PC-9 (cell line): ENCODE measurements at places on chromosomes 1 and 21.

DNA sequence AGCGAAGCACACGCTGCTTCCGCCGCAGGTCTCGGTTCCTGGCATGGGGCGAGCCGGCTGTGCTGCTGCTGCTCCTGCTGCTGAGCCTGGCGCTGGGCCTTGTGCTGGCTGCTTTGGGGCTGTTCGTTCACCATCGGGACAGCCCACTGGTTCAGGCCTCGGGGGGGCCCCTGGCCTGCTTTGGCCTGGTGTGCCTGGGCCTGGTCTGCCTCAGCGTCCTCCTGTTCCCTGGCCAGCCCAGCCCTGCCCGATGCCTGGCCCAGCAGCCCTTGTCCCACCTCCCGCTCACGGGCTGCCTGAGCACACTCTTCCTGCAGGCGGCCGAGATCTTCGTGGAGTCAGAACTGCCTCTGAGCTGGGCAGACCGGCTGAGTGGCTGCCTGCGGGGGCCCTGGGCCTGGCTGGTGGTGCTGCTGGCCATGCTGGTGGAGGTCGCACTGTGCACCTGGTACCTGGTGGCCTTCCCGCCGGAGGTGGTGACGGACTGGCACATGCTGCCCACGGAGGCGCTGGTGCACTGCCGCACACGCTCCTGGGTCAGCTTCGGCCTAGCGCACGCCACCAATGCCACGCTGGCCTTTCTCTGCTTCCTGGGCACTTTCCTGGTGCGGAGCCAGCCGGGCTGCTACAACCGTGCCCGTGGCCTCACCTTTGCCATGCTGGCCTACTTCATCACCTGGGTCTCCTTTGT is 2.6 kb downstream of the TAS1R3 start:
- no peak for DNase-seq

DNA sequence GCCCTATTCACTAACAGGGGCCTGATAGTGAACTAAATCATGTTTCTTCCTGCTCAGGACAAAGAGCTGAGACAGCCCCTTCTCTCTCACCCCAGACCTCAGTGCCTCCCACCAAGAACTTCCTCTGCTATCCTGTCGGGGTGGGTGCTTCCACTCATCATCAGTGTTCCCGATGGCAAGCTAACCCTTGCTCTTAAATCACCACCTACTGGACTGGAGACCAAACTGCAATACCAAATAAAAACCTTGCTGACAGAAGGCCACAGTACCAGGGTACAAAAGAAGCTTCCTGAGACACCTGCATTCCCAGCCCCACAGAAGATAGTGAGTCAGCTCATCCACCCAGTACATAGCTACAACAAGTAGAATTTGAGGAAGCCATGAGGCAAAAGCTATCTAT is 799.5 kb downstream of the LTN1 start:
- no peak for DNase-seq

- DNase-seq, result no peak
These were observed 37.8 kb downstream of the LPAR3 start for GRCh38 chr1:84855168-84855567.

- no peak for DNase-seq
These were observed 477.2 kb downstream of the BRINP3 start for GRCh38 chr1:190000365-190000872.

GRCh38 chr1:240090014-240090413 is 1.7 kb upstream of the FMN2 start:
- DNase-seq, result no peak

- peak; percentile 85 for DNase-seq
These were observed at the start of gene RUNX1 for GRCh38 chr21:35048706-35049617. Gene RUNX1 (minus strand): TSS chr21:35049302.

DNA sequence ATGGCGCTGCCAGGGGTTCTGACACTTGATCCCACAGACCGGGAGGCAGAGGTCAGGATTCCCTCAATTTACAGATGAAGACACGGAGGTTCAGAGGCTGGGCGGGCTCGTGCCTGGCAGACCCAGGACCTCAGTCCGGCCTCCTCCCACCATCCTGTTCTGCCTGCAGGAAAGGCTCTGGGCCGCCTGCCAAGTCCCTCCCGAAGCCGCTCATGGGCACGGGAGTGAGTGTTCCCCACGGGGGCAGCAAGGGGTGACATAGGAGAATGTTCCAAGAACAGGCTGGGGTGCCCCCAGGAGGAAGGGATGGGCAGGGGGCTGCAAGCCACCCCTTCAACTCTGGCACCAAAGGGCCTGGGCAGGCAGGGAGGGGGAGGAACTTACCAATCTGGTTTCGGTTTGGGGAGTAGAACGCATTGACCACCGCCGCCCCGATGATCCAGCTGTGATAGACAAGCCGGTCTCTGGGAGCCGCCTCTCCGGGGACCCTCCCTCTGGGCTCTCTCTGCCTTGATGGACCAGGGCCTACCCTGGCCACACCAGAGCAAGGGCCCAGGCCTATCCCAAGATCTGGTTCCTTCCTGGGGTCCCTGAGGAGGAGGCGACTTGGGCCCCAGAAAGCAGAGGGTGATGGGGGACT is 7.5 kb downstream of the PRXL2B start:
- peak; percentile 54 for DNase-seq

DNA sequence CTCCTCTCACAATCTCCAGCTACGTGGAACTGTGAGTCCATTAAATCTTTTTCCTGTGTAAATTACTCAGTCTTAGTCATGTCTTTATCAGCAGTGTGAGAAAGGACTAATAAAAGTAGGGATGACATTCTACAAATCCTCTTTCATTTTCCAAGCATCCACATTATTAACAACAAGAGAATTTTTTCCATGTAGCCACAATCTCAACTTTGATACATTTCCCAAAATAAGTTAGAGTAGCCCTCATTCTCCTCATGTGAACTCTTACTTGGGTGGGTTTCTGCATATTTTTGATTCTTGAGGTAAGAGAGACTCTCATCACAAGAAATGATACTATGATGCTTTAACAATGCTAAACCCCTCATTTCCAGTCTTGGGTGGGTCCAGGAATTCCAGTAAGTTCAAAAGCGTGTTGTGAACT is 52.8 kb downstream of the TNFSF18 start:
- no peak for DNase-seq

DNA sequence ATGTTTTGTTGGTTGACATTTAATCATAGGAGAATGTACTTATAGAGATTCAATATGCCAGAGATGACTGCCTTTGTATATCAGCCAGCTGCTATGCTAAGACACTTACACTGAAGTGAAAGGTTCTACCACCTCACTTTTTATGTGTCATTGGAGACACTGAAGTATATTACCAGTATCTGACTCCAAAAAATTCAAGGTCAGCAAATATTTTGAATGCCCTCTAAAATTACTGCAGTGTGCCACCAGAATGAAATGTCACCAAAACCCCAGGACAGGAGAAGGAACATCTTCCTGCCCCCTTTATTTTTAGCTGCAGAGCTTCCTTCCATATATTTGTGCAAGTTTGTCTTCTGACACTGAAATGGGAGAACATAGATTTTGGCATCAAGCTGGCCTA is 141.5 kb downstream of the LRRC40 start:
- no peak for DNase-seq

- DNase-seq, result no peak
These were observed 62.0 kb downstream of the SLC44A5 start for GRCh38 chr1:75548721-75549480.

GRCh38 chr1:89990976-89991831 is 3.7 kb upstream of the ZNF326 start:
- peak; percentile 71 for DNase-seq

GRCh38 chr1:73671530-73671929 is 526.4 kb downstream of the LRRIQ3 start:
- no peak for DNase-seq

DNA sequence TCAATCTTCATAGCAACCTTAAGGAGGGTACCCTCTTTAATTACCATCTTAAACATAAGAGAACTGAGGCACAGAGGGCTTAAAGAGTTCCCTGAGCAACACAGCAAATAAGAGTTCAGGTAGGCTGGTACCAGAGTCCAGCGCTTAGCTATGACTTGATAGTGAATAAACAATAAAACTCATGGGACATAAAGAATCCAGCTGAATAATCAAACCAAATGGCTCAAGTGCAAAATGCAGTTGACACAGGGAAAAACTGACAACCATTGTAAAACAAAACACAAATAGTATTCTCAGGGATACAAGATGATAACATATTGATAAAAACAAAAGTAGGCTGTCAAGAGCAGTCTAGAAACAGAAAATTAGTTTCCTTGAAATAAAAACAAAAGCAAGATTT is 176.9 kb upstream of the HMGB4 start:
- no peak for DNase-seq

- DNase-seq, result no peak
These were observed 5.7 kb upstream of the KRTAP12-1 start for GRCh38 chr21:44687671-44688070.

- peak; percentile 25 for DNase-seq
These were observed 4.6 kb downstream of the COL9A2 start for GRCh38 chr1:40312238-40313205.

DNA sequence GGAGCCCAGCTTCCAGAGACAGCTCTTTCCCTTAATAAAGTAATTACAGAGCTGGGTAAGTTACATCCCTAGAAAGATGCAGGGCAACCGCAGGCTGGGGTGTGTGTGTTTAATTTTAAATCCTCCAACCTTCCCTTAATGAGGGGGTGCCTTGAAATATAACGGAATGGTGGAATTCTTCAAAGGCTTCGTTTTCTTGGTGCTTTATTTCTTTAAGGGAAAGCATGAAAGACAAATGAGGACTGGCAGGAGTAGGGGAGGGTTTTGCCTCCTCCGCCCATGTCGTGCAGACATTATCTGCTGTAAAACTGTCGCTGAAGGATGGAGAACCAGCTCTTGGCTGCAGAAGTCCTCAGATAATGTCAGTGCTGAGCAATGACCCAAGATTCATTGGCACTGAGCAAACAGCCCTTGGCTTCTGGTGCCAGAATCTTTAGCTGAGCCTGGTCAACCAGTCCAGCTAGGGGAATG is 15.5 kb downstream of the SLC6A17 start:
- DNase-seq, result no peak

DNA sequence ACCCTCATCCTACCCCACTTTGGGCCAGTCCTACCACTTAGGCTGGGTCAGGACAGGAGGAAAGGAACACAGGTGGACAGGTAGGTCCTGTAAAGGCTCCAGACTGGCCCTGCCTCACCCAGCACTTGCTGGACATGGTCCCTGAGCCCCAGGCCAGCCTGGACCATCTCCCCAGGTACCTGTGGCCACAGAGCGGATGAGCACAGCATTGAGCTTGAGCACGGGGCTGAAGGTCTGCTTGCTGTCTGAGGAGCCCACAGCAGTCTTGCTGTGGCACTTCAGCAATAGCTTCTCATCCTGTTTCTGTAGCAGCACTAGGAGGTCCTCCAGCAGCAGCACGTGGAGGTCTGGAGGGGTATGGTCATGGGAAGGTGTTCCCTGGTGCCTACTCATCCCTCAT is 23.3 kb downstream of the LRRC71 start:
- no peak for DNase-seq

DNA sequence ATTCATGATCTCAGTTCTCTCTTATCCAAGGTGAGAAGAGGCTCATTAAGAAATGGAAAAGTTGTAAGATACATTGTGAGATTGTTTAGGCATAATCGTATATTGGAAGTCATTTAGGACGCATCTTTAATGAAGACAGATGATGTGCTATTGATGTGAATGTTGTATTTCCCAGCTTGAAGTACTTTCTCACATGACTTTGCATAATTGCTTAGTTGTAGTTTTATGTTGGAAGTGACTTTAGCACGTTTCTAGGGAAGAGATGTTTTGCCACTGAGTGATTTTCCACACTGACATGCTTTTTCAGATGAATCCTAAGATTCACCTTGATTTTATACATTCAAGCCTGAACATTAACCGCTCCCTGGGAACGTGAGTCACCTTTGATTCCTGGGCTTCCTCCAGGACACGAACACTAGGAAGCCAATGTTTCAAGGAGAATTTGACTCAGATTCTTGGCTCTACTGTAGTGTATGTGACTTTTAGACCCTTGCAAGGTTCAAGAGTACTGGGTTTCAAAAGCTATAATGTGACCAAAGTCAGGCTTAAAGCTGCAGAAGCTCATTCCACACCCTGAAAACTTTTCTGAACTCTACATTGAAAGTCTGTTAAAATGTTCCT is 27.9 kb downstream of the ANGEL2 start:
- no peak for DNase-seq

GRCh38 chr1:55679971-55680370 is 464.8 kb upstream of the USP24 start:
- DNase-seq, result no peak

- no peak for DNase-seq
These were observed 150.6 kb downstream of the MRPL39 start for GRCh38 chr21:25456672-25457071.

DNA sequence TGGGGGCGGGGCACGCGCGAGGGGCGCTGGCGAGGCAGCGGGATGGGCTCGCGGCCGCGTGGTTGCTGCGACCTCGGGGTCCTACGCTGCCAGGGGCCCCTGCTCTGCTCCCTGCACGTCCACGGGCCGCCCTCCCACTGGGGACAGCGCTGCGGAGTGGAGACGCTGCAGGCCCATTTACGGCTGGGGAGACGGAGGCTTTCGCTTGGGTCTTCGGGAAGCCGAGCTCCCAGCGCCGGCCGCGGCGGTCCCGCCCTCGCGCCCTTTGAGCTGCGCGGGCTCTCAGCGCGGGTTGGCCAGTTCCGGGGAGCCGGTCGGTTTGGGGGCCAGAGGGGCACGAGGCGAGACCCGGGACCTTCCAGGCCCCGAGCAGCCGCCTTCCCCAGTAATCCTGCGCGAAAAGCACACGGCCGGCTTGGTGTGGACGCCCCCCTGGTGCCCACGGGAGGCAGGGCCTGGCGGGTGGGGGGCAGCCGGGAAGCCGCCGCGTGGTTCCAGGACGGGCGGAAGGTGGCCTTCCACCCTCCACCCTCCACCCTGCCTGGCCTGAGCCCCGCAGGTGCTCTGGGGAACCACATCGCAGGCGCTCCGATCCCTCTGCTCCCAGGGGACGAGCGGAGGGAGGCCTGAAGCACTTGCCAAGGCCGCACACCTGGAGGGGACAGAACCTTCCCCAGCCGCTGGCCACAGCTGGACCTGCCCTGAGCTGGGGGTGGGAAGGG is 570 bp upstream of the PEX10 start:
- DNase-seq, result no peak

- DNase-seq, result peak; percentile 80
These were observed 44.9 kb downstream of the ACTA1 start for GRCh38 chr1:229388897-229389580.

DNA sequence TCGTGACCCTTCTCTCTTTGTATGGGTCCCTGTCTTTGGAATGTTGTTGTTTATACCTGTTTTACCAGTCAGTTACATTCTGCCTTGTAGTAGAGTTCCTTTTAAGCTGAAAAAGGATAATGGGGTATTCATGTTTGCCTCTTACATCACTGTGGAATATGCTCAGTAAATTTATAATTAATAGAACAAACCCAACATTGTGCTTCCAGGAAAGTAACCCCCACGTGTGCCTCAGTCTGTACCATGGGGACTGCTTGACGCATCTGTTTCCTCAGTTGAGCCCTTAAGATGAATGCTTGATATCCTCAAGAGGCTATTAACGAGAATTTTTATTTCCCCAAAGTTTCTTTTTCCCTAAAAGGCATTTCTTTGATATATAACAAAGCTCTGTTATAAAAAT is 73.4 kb downstream of the ST6GALNAC3 start:
- no peak for DNase-seq

DNA sequence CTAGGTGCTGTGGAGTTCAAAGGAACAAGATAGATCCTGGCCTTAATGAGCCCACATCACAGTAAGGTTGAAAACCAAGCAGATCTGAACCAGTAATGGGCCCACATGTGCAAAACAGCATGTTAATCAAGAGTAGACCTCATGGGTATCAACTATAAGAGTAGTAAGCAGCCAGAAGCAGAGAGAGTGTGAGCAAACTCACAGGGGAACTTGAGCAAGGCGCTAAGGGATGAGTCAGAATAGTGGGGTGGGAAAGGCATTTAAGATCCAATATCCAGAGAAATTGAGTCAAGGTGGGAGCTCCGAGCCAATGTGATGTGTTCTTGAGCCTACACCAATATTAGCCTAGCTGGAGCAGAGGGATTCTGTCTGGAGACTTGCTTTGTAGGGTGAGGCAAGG is 52.4 kb upstream of the GJA5 start:
- DNase-seq, result no peak
